Uterus (tissue), 4 donors: ENCODE measurements at places on chromosomes 6 and 20. TPM values are rescaled to one million over a fixed set of nuclear protein-coding genes. Genes with fewer than 3 reads are reported as not detected.
A peak's percentile ranks its signal among the peaks of the same experiment; 100 is the strongest.

GRCh38 chr6:37731888-37732287, 34.2 kb upstream of the MDGA1 start:
- no peak for DNase-seq
- H3K27ac ChIP-seq, result no peak overlapping the region
- no peaks in the 10 kb centered on the region for H3K36me3 ChIP-seq
- H3K4me1 ChIP-seq, result no peaks in the 10 kb centered on the region
- no peak overlapping the region for H3K4me3 ChIP-seq
- H3K27me3 ChIP-seq, result no peaks in the 10 kb centered on the region

- H3K27ac ChIP-seq, result no peak overlapping the region
- no peaks in the 10 kb centered on the region for H3K36me3 ChIP-seq
- no peak for DNase-seq
- H3K4me1 ChIP-seq, result no peaks in the 10 kb centered on the region
- H3K27me3 ChIP-seq, result no peaks in the 10 kb centered on the region
Measured at GRCh38 chr20:52419205-52419604, 227.6 kb upstream of the ZFP64 start.

DNA sequence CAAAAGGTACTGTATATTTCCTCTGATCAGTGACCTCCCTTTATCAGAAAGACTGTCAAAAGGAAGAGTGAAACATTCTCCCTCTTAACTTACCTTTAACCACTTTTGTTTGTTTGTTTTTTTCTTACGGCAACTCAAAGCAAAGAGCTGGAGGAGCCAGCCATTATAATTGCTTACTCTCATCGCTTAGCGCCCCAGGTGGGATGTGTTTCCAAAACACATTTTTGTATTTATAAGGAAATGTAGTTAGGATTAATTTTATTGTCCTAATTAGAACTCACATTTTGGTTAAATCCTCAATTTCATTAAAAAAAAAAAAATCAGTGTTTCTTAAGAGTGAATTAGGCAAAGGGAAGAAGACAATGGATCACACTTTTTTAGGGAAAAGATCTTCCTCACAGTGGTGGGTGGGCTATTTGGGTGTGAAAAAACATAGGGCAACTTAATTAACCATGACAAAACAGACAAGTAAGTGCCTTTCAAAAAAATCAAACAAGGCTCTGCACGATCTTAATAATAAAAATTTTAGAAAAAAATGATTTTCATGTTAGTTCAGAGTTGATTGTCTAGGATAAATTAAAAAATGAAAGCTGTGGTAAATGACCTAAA, 1.2 kb upstream of the PHACTR2 start:
- no peaks in the 10 kb centered on the region for H3K36me3 ChIP-seq
- H3K4me3 ChIP-seq, result no peak overlapping the region
- H3K27me3 ChIP-seq, result no peaks in the 10 kb centered on the region

GRCh38 chr6:34447910-34448309, 18.0 kb upstream of the PACSIN1 start:
- no peak for DNase-seq
- no peaks in the 10 kb centered on the region for H3K36me3 ChIP-seq
- no peaks in the 10 kb centered on the region for H3K27me3 ChIP-seq
- H3K4me1 ChIP-seq, result no peaks in the 10 kb centered on the region

DNA sequence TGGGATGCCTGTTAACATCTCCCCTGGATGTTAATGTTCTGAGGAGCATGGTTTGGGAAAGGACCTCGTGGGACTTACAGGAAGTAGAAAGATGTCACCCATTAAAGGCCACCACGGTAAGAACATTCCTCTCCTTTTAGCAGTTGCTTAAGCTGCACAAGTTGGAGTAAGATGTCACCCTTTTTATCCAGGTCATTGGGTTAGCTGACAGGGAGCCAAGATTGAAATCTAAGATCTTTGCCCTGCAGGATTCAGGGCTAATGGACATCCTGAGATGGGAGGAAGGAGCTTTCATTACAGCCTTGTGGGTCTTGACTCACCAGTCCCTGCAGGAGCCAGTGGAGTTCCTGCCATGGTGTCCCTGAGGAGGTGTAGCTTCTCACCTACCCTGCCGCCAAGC, 22.1 kb downstream of the PABPC1L start:
- H3K27me3 ChIP-seq, result no peaks in the 10 kb centered on the region
- H3K4me3 ChIP-seq, result no peak overlapping the region
- no peak for DNase-seq
- H3K27ac ChIP-seq, result no peak overlapping the region
- H3K36me3 ChIP-seq, result no peaks in the 10 kb centered on the region

Gene INSM1
- not detected for total RNA-seq

Gene GJA10
- total RNA-seq, result not detected

GRCh38 chr20:21395051-21395665, 2.2 kb downstream of the NKX2-4 start:
- H3K27me3 ChIP-seq, result peaks cover 11% of the 10 kb centered on the region
- H3K36me3 ChIP-seq, result no peaks in the 10 kb centered on the region
- H3K27ac ChIP-seq, result no peak overlapping the region
- no peak overlapping the region for H3K4me3 ChIP-seq

Gene MCHR2
- total RNA-seq, result not detected

GRCh38 chr6:43644940-43645612, at the start of gene RSPH9:
Gene RSPH9 (plus strand): TSS chr6:43645036. CDS start chr6:43645099, 63 bp downstream.
- H3K4me3 ChIP-seq, result peak within 1 kb of the TSS; percentile 50
- no peaks in the 10 kb centered on the region for H3K4me1 ChIP-seq
- DNase-seq, result peak; percentile 82
- peak within 1 kb of the TSS; percentile 81 for H3K27ac ChIP-seq
- H3K36me3 ChIP-seq, result no peaks in the 10 kb centered on the region

GRCh38 chr6:169784821-169785340, 33.5 kb downstream of the ERMARD start:
- H3K4me3 ChIP-seq, result no peak overlapping the region
- H3K27ac ChIP-seq, result no peak overlapping the region
- no peaks in the 10 kb centered on the region for H3K36me3 ChIP-seq
- no peaks in the 10 kb centered on the region for H3K4me1 ChIP-seq
- H3K27me3 ChIP-seq, result no peaks in the 10 kb centered on the region
